ENCODE measurements at places on chromosomes 5 and 9. TPM values are rescaled to one million over a fixed set of nuclear protein-coding genes. Genes with fewer than 3 reads are reported as not detected.

The ADAMTSL2 gene
- total RNA-seq = 6.0 TPM

The PDE8B gene
- total RNA-seq = 5.9 TPM

DNA sequence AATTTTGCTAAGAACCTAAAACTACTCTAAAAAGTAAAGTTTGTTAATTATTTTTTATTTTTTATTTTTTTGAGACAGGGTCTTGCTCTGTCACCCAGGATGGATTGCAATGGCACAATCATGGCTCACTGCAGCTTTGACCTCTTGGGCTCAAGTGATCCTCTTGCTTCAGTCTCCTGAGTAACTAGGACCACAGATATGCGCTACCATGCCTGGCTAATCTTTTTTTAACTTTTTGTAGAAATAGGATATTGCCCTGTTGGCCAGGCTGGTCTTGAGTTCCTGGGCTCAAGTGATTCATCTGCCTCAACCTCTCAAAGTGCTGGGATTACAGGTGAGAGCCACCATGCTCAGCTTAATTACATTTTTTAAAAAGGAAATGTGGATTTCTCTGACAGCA is 45.8 kb downstream of the PDE6A start:
- no peak overlapping the region for H3K27ac ChIP-seq
- H3K27me3 ChIP-seq = no peaks in the 10 kb centered on the region
- no peaks in the 10 kb centered on the region for H3K36me3 ChIP-seq
- no peak overlapping the region for H3K4me3 ChIP-seq

- no peak overlapping the region for H3K4me3 ChIP-seq
- no peak for DNase-seq
Measured at GRCh38 chr9:135815830-135816650, 91.3 kb downstream of the CAMSAP1 start.

DNA sequence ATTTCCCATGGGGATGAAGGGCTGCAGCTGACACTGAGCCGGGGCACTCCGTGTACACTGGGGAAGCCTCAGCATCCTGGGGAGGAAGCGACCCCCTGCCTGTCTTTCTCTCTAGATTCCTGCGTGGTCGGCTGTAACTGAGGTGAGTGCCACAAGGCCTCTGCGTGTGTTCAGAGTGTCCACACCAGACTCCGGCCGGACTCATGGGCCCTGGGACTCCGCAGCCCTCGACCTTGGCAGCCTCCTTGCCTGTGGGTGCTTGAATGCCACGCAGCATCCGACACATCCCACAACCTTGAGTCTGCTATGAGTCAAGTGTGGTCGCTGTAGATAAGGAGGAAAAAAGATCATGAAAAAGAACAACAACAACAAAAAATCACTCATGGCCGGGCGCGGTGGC is 23.4 kb downstream of the PAEP start:
- no peak for DNase-seq
- H3K4me3 ChIP-seq = no peak overlapping the region
- H3K4me1 ChIP-seq = no peaks in the 10 kb centered on the region
- H3K27ac ChIP-seq = no peak overlapping the region
- peaks cover 61% of the 10 kb centered on the region for H3K27me3 ChIP-seq

The FAM151B gene
- total RNA-seq = 0.91 TPM

The LCN2 gene
- not detected for total RNA-seq

The PTCH1 gene
- 6.6 TPM for total RNA-seq

- DNase-seq = no peak
- H3K4me3 ChIP-seq = no peak overlapping the region
- no peaks in the 10 kb centered on the region for H3K36me3 ChIP-seq
- no peak overlapping the region for H3K27ac ChIP-seq
- H3K4me1 ChIP-seq = no peaks in the 10 kb centered on the region
Measured at GRCh38 chr5:125814119-125814518, 609.1 kb upstream of the GRAMD2B start.

DNA sequence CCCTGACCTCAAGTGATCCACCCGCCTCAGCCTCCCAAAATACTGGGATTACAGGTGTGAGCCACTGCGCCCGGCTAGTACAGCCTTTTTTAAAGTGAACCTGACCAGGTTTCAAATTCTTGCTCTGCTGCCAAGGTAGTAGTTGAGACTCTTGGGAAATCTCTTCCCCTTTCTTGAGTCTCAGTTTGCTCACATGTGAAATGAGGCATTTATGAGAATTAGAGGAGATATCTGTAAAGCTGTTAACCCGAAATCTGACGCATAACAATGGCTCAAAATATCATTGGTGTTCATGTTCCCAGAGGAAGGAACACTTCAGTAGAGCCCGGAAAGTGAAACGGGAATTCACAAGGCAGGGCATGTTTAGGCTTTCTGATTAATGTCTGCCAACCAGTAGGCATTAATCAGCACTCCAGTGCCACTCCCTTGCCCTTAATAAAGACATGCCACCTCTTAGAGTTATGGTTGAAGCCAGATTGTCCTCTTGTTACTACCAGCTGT is 1.5 kb downstream of the ARPC5L start:
- H3K4me3 ChIP-seq = peak overlapping the region; percentile 94
- peaks cover 22% of the 10 kb centered on the region for H3K36me3 ChIP-seq
- H3K27me3 ChIP-seq = no peaks in the 10 kb centered on the region
- peak overlapping the region; percentile 92 for H3K27ac ChIP-seq
- no peak for DNase-seq

The PKD2L2 gene
- total RNA-seq = 0.16 TPM

GRCh38 chr5:173028811-173029327 is 27.3 kb upstream of the CREBRF start:
- no peak for DNase-seq
- no peaks in the 10 kb centered on the region for H3K36me3 ChIP-seq
- no peaks in the 10 kb centered on the region for H3K27me3 ChIP-seq

DNA sequence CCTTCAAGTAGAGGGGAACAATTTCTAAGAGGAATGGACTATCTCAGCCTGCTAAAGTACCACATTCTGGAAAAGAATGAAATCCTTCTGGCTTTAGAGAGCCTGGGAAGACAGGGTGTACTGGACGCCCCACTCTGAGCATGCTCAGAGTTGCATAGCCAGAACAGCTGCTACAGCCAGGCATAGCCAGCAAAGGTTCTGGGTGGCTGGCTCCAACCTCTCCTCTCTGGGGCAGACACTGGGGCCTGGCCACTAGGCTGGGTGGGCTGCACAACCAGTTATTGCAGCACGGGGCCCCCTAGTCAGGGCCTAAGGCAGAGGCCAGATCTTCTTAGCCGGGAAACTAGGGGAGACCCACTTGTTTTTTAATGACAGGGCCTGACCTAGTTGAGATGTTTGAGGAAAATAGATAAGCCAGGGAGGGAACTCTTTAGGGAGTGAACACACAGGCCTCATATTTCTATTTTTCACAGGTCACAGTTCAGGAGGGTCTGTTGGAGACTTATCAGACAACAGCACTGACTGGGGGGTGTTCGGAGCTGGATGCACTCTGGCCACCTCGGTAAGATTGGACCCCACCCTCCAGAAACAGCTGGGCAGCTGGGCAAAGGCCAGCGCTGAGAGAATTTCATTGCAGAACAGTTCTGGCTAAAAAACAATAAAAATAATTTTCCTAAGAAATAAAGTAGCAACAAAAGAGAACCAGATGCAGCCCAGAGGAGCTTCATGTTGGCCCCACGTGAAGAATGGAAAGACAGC is 142.9 kb downstream of the LPAR1 start:
- no peaks in the 10 kb centered on the region for H3K4me1 ChIP-seq
- no peaks in the 10 kb centered on the region for H3K36me3 ChIP-seq
- DNase-seq = peak; percentile 77

DNA sequence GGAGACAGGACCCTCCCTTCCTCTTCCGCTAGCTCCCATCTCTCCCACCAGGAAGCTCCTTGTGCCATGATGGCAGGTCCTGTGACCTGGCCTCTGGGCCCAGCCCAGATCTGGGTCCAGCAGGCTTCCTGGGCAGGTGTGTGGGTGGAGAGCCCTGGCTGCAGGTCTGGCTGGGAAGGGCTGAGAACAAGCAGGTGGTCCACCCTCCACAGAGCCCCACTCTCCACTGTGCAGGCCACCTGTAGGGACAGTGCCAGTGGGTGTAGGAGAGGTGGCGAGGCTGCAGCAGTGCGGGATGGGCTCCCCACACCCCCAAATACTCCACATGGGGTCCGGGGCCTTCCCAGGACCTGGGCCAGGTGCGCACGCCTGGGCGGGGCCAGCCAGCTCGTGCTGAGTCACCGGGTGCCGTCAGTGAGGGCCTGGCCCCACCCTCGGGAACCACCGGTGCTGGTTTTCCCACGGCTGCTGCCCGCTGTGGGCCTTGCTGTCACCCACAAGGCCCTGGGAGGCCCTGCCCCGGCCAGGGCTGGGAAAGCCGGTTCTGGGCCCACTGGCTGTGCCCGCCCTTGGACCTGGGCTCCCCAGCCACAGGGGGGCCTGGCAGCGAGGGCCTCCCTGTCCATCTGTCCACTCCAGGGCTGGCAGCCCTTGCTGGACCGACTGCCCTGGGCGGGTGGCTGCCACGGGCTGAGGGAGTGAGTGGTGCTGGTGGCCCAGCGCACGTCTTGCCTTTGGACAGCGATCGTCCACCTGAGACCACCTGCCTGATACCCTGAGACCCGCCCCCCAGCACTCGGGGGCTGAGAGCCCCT is 9.3 kb upstream of the NRARP start:
- H3K4me1 ChIP-seq = peaks cover 32% of the 10 kb centered on the region
- no peak overlapping the region for H3K4me3 ChIP-seq
- peak; percentile 13 for DNase-seq
- peak overlapping the region; percentile 8 for H3K27ac ChIP-seq
- peaks cover 36% of the 10 kb centered on the region for H3K27me3 ChIP-seq
- no peaks in the 10 kb centered on the region for H3K36me3 ChIP-seq

- no peak overlapping the region for H3K27ac ChIP-seq
- H3K27me3 ChIP-seq = peaks cover 25% of the 10 kb centered on the region
- H3K36me3 ChIP-seq = no peaks in the 10 kb centered on the region
- no peak overlapping the region for H3K4me3 ChIP-seq
- DNase-seq = no peak
Measured at GRCh38 chr9:129725795-129726251, 27.0 kb downstream of the PTGES start.

DNA sequence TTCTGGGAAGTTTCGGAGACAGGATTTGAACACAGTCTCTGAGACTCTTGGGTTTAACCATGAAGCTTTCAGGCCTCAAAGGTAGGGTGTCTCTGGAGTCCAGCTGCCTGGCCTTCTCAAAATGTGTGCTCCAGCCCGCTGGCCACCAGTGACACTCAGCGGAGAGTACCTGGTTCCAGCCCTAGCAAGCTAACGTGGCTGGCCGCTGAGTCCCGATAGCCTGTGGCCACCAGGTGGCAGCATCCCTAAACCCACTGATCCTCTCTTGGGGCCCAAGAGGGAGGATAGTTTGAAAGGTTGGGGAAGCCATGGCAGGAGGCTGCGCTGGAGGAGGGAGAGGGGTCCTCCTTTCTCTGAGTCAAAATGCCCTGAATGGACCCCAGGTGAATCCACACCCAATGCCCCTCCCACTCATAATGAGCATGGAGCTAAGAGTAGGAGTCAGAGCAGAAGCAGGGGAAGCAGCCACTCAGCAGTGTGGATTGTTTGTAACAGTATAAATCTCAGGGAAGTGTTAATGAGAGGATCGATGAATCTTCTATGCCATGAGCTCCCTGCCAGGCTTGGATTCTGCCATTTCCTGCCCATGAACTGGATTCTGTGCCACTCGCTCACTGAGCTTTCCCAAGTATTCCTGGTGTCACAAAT is 5.4 kb upstream of the TIFAB start:
- peak; percentile 56 for DNase-seq
- no peak overlapping the region for H3K27ac ChIP-seq

The FOXB2 gene
- not detected for total RNA-seq

- H3K4me3 ChIP-seq = no peak overlapping the region
- no peaks in the 10 kb centered on the region for H3K27me3 ChIP-seq
- no peak overlapping the region for H3K27ac ChIP-seq
- DNase-seq = no peak
- H3K36me3 ChIP-seq = no peaks in the 10 kb centered on the region
Measured at GRCh38 chr5:16315501-16315900, 135.9 kb upstream of the MARCHF11 start.

The MTMR12 gene
- total RNA-seq = 13.8 TPM

The GABRP gene
- total RNA-seq = 0.49 TPM

GRCh38 chr5:64518793-64519192 is 13.0 kb downstream of the RGS7BP start:
- H3K27me3 ChIP-seq = no peaks in the 10 kb centered on the region
- DNase-seq = no peak
- H3K27ac ChIP-seq = no peak overlapping the region
- no peak overlapping the region for H3K4me3 ChIP-seq

DNA sequence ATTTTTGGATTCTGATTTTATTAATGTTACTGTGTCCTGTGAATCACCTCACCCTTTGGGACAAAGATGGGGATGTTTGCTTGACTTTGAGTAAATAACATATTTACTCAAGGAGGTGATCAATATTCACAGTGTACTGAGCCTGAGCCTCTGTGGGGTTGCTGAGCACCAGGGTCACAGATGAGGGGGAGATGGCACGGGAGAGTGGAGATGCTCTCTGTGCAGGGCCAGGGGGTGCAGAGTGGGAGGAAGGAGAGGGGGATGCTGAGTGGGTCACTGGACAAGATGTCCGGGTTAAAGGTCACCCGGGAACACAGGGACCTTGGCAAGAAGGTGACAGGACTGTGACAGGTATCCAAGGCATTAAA is 4.0 kb downstream of the SQSTM1 start:
- peak overlapping the region; percentile 98 for H3K27ac ChIP-seq
- peaks cover 93% of the 10 kb centered on the region for H3K4me1 ChIP-seq
- DNase-seq = no peak
- H3K36me3 ChIP-seq = peaks cover 80% of the 10 kb centered on the region
- no peaks in the 10 kb centered on the region for H3K27me3 ChIP-seq
- H3K4me3 ChIP-seq = no peak overlapping the region

DNA sequence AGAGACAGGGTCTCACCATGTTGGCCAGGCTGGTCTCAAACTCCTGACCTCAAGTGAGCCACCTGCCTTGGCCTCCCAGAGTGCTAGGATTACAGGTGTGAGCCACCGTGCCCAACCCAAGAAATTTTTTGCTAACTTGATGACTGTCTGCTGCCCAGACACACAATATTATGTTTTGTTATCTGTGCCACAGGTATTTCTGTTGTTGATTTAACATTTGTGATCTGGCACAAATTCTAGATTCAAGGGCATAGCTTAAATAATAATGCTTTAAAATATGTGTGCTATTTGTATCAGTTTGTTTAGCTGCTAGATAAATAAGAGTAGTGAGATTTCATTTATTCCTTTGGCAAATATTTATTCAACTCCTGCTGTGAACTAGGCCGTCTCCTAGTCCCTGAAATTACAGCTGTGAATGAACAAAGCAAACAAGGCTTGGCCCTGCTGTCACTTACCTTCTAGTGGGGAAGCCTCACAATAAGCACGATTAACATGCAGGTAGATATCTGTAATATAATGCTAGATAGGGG is 35.3 kb downstream of the GAPVD1 start:
- H3K27ac ChIP-seq = no peak overlapping the region
- H3K27me3 ChIP-seq = no peaks in the 10 kb centered on the region
- no peak for DNase-seq
- H3K4me1 ChIP-seq = peaks cover 23% of the 10 kb centered on the region
- no peak overlapping the region for H3K4me3 ChIP-seq

DNA sequence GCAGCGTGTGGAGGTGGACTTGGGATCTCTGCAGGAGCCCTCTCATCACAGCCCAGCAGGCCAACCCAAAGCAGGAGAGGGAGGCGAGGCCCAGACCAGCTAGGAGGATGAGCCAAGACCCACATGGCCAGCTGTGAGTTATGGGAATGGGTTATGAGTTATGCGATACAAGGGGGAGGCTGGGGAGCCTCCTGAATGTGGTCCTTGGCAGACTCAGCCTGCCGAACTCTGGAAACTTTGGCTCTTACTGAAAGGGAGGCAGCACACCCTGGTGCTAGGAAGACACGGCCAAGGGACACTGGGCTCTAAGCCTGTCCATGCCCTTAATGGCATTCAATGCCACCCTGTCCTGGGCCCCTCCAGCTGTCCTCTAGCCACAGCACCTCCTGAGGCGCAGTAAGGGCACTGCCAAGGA is 7.7 kb upstream of the VAV2 start:
- H3K4me3 ChIP-seq = no peak overlapping the region
- H3K27ac ChIP-seq = no peak overlapping the region
- H3K4me1 ChIP-seq = no peaks in the 10 kb centered on the region
- DNase-seq = no peak
- H3K36me3 ChIP-seq = no peaks in the 10 kb centered on the region
- peaks cover 8% of the 10 kb centered on the region for H3K27me3 ChIP-seq

The GMCL2 gene
- total RNA-seq = not detected
